Fibroblast of skin of back (primary cell): ENCODE measurements at places on chromosomes 5 and 9.

- DNase-seq = no peak
Measured at GRCh38 chr9:15280647-15281046, 26.4 kb downstream of the TTC39B start.

DNA sequence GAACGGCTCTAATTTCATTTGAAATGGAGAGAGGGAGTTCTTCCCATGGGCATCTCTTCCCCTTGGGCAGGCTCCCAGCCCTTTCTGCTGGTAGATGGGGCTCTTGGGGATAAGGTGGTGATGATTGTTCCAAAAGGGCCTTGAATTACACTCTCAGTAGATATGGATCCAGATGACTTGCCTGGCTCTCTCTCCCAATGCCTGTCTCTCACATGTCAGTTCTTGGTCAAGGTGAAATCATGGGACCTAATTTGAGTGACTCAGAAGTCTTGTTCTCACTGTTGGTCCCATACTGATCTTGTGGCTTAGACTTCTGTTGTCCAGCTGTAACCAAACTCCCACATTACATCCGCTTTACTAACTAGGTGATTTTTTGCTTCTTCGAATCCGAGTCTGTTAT, 317.0 kb upstream of the RFX3 start:
- DNase-seq = no peak

- DNase-seq = no peak
Measured at GRCh38 chr9:125380406-125380805, 118.8 kb downstream of the GAPVD1 start.

DNA sequence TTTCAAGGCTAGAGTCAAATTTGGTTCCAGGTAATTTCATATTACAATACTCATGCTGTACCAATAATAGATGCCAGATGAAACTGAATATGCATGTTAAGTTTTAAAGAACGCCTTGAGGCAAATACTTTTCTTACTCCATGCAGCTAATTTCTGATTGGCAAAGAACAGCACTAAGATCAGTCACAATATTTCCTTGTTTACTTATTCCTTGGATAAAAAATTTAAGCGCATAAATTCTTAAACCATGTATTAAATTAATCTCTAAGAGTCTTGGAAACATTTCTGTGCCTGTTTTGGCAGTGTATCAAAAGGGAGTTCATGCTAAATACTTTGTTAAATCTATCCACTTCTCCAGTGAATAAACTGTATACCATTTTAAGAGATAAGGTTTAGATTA, 173.5 kb downstream of the SLC12A2 start:
- DNase-seq = no peak

DNA sequence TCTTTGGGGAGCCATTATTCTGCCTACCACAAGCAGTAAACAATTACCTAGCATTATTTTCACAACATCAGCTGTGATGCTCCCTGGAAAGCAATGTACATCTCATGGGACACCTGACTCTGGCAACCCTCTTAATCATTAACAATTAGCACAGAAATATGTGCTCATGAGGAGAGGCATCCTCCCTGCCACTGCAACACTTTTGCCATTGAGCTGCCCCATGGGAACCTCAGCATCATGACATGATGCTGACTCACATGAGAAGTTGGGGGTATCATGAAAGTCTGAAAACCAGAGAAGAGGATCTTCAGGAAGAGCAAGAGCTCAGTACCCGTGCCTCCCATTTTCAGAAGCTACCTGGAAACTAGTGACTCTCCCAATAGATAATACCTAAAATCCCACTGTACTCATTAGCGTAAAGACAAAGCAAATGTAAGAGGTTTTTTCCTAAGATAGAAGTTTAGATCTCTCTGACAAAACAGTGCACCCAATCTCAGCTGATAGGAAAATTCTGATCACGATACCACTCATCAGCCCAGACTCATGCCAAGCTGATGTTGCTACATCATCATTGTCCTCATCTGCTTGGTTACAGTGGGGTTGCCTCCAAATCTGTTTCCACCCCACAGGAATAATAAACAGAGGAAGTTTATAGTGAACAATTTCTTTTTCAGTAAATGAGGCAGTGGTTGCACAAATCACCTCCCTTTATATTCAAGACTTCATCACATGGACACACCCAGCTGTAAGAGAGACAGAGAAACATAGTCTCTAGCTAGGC, 244.5 kb downstream of the NR2F1-AS1 start:
- DNase-seq = peak; percentile 17
